ENCODE measurements at places on chromosomes 13 and 19. TPM values are rescaled to one million over a fixed set of nuclear protein-coding genes. Genes with fewer than 3 reads are reported as not detected.

DNA sequence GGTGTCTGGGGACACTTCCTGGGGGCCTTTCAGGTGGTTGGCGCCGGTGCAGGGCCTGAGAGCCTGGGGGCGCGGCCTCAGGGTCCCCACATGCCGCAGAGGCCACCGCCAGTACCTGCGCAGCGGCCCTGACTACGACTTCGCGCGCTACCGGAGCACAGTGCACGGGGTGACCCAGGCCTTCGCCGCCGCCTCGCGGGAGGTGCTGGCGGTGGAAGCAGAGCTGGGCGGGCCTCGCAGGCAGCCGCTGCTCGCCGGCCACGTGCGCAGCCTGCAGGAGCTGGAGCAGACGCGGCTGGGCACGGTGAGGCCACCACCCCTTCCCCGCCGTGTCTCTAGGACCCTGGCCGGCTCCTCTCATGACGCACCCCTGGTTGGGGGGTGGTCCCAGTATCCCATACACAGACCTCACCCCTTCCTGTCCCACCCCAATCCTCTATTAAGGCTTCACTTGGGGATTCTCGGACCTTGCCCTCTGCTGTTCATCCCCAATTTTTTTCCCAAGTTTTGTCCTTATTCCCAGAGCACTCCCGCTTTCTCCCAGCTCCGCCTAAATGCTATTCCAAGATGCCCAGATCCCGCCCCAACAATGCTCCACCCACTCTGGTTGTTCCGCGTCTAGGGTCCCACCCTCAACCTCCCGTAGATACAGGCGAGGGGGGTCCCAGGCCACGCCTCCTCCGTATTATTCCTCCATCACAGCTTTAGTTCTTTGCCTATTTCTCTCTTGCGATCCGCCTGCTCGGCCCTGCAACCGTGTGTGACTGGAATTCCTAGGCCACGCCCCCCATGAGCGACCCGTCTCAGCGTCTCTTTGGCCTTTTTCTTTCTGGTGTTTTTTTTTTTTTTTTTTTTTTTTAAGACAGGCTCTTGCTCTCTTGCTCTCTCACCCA, 1.0 kb downstream of the REX1BD start:
- no peak for DNase-seq

- no peak for DNase-seq
Measured at GRCh38 chr19:29014857-29015436, 198.0 kb downstream of the UQCRFS1 start.

DNA sequence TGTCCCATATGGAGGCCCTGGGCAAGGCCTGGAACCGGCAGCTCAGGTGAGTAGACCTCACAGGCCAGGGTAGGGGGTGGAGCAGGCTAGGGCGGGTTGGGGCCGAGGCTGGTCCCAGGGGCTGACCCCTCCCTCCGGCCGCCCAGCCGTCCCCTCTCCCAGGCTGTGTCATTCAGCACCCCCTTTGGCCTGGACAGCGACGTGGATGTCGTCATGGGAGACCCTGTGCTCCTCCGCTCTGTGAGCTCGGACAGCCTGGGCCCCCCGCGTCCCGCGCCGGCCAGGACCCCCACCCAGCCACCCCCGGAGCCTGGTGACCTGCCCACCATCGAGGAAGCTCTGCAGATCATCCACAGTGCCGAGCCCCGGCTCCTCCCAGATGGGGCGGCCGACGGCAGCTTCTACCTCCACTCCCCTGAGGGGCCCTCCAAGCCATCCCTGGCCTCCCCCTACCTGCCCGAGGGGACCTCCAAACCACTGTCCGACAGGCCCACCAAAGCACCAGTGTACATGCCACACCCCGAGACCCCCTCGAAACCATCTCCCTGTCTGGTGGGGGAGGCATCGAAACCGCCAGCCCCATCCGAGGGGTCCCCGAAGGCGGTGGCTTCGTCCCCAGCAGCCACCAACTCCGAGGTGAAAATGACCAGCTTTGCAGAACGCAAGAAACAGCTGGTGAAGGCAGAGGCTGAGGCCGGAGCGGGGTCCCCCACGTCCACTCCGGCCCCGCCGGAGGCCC, 16.0 kb downstream of the CAMSAP3 start:
- no peak for DNase-seq

- DNase-seq: no peak
Measured at GRCh38 chr19:53906211-53907192, 2.6 kb upstream of the CACNG7 start.

DNA sequence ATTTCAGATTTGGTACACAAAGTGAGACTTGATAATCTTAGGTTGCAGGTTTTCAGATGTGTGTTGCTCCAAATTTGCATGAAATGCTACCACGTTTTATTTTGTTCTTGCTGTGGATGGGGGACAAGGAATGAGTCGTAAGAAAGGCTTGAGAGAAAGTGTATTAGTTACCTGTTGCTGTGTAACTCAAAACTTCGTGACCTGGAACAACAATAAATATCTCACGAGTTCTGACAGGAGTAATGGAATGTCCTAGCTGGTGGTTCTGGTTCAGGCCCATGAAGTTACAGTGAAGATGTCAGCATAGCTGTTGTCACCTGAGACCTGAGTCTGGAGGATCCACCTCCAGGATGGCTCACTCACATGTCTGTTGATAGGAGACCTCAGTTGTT, 1.2 kb downstream of the ZNF8 start:
- no peak for DNase-seq

GRCh38 chr19:7845390-7846154, 15.6 kb downstream of the EVI5L start:
- no peak for DNase-seq

DNA sequence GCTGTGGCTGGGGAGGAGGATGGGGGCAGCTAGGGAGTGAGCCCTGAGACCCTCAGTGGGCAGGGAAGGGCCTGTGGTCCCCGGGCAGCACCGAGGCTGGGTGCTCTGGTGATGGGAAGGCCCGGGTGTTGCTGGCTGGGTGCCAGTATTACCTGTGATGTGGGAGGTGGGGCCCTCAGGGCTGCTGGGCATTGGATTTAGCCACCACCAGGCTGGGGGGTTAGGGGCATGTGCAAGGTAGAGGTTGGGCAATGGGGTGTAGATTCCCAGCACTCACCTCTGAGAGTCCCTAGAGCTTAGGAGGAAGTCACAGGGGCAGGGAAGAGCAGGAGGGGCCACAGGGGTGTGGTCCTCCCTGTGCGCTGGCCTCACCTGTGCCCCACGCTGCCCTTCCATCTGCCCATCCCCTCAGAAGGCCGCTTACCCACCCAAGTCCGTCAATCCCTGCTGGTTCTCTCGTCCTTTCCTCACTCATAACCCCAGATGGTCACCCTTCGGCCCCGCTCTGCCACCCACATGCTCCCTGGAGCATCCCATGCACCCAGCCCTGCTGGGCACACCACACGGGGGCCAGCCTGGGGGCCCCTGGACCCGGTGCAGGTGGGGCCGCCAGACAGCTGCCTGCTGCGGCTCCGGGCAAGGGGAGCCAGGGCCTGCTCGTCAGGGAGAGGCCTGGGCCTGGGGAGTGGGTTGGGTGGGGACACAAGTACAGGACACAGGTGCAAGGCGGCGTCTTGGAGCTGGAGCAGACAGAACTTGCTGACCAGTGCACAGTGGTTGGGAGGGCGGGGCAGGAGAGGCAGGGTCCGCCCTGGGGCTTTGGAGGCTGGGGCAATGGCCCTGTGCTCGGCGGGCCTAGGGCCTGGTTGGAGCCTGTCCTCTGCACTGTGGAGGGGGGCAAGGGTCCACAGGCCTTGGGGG, 12.5 kb downstream of the EPN1 start:
- no peak for DNase-seq

GRCh38 chr19:46016426-46017094, 6.3 kb downstream of the PGLYRP1 start:
- no peak for DNase-seq

- no peak for DNase-seq
Measured at GRCh38 chr13:72071713-72072112, 204.7 kb upstream of the DACH1 start.

DNA sequence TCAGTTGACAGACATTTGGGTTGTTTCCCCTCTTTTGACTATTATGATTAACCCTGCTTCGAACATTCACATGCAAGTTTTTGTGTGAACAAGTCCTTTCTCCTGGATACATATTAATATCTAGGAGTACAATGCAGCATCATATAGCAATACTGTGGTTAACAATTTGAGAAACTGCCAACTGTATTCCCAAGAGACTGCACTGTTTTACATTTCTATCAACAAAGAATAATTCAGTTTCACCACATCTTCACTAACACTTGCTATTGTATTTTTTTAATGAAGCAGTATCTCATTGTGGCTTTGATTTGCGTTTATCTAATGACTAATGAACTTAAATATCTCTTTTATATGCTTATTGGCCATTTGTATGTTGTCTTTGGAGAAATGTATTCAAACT, 184.6 kb upstream of the NBEA start:
- DNase-seq: no peak

DNA sequence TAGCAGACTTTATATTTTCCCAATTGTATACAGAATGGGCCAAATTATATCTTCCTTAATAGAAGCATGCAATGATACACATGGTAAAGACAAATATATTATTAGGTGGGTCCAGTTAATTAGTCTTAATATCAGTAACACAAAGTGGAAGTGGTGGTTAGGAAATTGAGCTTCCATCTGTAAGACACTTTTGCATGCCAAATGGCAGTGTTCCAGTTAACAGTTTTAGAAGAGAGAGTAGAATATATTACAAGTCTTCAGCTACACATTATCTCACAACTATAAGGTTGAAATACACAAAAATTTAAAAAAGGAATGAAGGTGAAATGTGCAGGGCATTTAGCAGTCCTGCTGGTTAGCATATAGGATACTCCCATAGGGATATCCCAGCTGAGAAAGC, 536.5 kb downstream of the PCDH9 start:
- DNase-seq: no peak

DNA sequence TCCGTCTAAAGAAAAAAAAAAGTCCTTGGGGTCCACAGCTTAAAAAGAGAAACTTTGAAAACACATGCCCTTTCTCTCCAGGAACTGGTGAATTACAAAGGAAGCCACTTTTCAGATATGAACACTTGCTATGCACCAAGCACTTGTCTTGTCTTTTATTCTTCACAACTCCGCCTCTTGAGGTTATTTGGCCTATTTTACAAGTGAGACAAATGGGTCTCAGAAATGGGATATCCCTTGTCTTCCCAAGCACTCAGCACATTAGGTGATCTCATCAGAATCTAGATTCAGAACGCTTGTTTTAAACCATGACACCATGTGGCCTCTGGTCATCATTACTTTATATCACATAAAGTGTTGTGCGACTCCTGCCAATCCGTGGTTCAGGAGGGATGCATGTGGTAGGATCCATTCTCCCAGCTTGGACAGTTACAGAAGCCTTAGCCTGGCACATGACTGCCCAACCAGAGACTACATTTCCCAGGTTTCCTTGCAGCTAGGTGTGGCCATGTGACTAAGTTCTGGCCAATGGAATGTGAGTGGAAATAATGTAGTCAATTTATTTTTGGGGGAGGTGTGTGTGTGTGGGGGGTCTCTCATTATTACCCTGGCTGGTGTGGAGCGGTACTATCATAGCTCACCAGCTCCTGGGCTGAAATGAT, 13.9 kb downstream of the TSKS start:
- no peak for DNase-seq

GRCh38 chr13:53368948-53369347, 340.3 kb downstream of the OLFM4 start:
- no peak for DNase-seq

- DNase-seq: no peak
Measured at GRCh38 chr19:1093330-1093729, 1.8 kb downstream of the POLR2E start.

The ACP7 gene
- 0.31 TPM for polyA plus RNA-seq

The S1PR5 gene
- polyA plus RNA-seq: 1.7 TPM

The ZNF524 gene
- polyA plus RNA-seq: 6.0 TPM

The CEACAM6 gene
- 0.08 TPM for polyA plus RNA-seq

The RXFP2 gene
- polyA plus RNA-seq: 0.42 TPM

The PLPPR2 gene
- 11.3 TPM for polyA plus RNA-seq

The TUBA3C gene
- not detected for polyA plus RNA-seq

The EMC10 gene
- polyA plus RNA-seq: 123 TPM

The SIGLEC9 gene
- 1.6 TPM for polyA plus RNA-seq
